Lung (tissue), 17 donors: ENCODE measurements at places on chromosomes 13 and 19. TPM values are rescaled to one million over a fixed set of nuclear protein-coding genes. Genes with fewer than 3 reads are reported as not detected.

DNA sequence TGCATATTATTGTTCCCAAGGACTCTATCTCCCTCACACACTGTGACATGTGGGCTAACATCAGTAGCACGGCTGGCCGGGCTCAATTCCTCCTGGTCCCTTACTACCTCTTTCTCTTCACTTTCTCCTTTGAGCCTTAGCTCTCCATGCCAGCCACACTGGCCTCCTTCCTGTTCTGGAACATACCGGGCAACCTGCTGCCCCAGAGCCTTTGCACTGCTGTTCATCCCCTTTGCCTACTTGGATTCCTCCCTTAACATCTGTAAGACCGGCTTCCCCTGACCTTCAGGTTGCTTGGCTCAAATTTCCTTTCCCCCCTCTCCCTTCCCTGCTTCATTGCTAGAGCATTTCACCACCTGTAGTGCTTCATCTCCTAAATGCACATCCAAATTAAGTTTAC, 17.1 kb downstream of the IRS2 start:
- H3K4me1 ChIP-seq = no peaks in the 10 kb centered on the region
- no peak overlapping the region for H3K4me3 ChIP-seq
- DNase-seq = no peak
- no peak overlapping the region for H3K27ac ChIP-seq
- H3K36me3 ChIP-seq = peaks cover 17% of the 10 kb centered on the region

- no peaks in the 10 kb centered on the region for H3K4me1 ChIP-seq
- no peaks in the 10 kb centered on the region for H3K27me3 ChIP-seq
- DNase-seq = no peak
- no peak overlapping the region for H3K27ac ChIP-seq
- H3K36me3 ChIP-seq = no peaks in the 10 kb centered on the region
- no peak overlapping the region for H3K4me3 ChIP-seq
These were observed 244.9 kb downstream of the NDFIP2 start for GRCh38 chr13:79725841-79726240.

GRCh38 chr13:46315491-46316075, 71.5 kb downstream of the RUBCNL start:
- DNase-seq = no peak
- H3K4me3 ChIP-seq = no peak overlapping the region
- no peak overlapping the region for H3K27ac ChIP-seq
- no peaks in the 10 kb centered on the region for H3K4me1 ChIP-seq

DNA sequence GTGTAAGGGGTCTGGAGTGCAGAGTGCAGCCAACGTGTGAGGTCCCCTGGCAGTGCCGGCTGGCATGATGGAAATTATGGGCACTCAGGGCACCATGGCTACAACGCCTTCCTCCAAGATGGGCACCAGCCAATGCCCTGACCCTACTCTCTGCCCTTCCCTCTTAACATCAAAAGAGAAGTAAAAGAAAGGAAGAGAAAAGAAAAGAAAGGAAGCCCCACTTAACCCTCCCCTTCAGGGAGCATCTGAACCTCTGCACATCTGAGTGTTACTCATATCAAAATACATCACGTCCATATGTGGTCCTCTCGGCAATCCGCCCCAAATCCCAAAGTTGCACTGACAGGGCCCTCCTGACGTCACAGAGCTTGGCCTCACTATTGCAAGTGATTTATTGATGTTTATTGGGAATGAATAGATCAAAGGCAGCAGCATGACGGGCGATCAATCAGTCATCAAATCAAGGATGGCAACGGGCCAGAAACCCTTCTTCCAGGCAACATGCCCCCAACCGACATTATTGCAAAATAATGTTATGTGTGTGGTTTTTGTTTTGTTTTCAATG, 1.3 kb downstream of the TSHZ3 start:
- H3K36me3 ChIP-seq = no peaks in the 10 kb centered on the region
- no peak overlapping the region for H3K27ac ChIP-seq
- peak; percentile 67 for DNase-seq

DNA sequence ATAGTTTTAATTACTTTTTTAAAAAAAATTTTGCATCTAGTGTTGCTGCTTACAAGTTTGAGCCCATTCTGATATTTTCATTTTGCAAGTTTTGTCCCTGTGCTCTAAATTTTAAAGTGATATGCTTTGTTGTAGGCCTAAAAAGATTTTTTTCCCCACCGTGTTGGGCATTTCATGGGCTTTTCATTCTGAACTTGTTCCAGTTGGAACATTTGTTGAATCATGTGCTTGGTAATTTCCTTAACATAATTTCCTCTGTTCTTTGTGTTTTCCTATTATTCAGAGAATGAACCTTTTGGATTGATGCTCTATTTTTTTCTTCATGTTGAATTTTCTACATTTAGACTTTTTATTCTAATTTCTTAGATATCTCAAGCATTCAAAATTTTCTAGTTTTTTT, 206.4 kb upstream of the SPRY2 start:
- no peaks in the 10 kb centered on the region for H3K27me3 ChIP-seq
- H3K27ac ChIP-seq = no peak overlapping the region
- no peak overlapping the region for H3K4me3 ChIP-seq
- no peak for DNase-seq
- H3K36me3 ChIP-seq = no peaks in the 10 kb centered on the region

The ZNF708 gene
- 11.7 TPM for total RNA-seq

The PLA2G4C gene
- 21.6 TPM for total RNA-seq
